ENCODE measurements at places on chromosomes 4 and X.

GRCh38 chrX:149476513-149476912, 28.6 kb downstream of the IDS start:
- no peak for DNase-seq

DNA sequence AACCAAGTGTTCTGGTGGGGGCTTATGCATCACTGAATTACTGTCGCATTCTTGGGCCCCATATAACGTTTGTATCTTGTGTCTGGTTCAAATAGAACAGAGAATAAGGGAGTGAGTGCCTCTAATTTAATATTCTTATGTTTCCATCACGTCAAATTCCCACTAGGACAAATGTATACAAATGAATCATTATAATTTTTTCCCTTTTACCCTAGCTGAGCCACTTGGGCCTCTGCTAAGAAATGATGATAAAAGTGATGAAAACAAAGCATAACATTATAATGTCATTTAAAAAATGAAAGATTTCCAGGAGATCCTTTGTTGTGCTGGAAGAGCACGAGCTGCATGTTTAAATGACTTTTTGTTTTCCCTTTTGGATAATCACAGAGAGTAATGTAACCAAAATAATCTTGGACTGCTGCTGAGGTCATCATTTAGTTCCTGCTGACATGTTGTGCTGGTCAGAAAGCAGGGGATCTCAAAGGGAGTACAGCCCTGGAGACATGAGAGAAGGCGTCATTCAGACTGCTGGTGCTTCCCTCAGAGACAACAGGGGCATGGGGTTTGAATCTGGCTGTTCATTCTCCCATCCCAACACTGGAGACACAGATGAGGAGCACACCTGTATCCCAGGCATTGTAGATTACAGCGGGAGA, 105.1 kb upstream of the SCOC start:
- DNase-seq = no peak

DNA sequence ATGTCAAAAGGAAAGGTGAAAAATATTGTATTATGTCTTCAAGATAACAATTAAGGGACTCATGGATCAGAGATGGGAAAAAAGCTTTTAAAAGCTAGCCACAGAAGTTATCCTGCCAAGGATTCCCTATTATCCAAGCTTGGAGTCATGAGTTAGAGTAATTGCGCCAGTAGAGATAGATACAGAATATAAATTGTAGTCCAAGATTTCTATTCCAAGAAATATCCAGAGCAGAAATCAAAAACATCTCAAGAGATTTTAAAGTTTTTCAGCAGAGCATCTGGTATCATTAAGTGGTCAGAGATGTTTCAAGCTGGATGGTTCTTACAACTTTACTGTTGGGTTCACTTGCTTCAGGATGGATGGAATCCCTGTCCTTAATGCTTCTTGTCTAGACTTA, 186.7 kb downstream of the PCDH18 start:
- no peak for DNase-seq

GRCh38 chr4:113050371-113050755, 910 bp downstream of the ANK2 start:
- DNase-seq = no peak

- no peak for DNase-seq
These were observed 4.1 kb upstream of the MANBA start for GRCh38 chr4:102764901-102765300.

- DNase-seq = no peak
These were observed 184.9 kb downstream of the ENOX2 start for GRCh38 chrX:130718137-130718536.

- DNase-seq = no peak
These were observed 7.1 kb upstream of the ELF2 start for GRCh38 chr4:139184129-139184528.

GRCh38 chr4:168981942-168982341, 28.1 kb downstream of the CBR4 start:
- no peak for DNase-seq

Measured in vagina (tissue), 2 donors.